ENCODE measurements at places on chromosomes 2 and 18. TPM values are rescaled to one million over a fixed set of nuclear protein-coding genes. Genes with fewer than 3 reads are reported as not detected.

DNA sequence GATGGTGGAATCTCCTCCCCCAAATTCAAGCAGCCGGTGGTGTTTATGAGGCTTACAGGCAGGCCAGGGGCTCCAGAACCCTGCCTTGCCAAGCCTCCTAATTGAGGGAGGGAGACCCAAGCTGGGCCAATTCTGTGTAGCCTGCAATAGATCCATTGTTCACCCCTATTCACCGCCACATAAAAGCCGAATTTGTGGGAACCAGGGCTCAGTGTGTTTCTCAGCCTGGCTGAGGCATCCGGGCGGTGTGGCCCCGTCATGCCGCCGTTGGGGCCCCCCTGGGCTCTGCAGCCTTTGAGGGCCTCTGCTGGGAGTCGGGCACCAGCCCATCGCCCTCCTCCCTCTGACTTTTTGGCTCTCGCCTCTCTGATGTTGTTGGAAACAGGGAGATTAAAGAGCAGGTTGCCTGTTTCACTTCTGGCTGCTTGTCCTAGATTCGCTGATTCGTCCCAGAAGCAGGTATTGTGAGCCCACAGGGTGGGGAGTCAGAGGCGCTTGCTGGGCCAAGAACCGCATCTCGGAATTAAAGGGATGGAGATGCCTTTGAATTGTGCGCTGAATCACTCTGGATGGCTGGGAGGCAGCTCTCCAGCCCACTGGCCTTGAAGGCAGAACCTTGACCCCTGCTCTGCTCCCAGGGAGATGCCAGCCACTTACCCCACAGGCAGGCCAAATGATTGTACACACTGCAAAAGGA, 14.7 kb upstream of the OTOS start:
- DNase-seq = no peak

GRCh38 chr2:109448207-109448606, 165.6 kb downstream of the SEPTIN10 start:
- DNase-seq = no peak

DNA sequence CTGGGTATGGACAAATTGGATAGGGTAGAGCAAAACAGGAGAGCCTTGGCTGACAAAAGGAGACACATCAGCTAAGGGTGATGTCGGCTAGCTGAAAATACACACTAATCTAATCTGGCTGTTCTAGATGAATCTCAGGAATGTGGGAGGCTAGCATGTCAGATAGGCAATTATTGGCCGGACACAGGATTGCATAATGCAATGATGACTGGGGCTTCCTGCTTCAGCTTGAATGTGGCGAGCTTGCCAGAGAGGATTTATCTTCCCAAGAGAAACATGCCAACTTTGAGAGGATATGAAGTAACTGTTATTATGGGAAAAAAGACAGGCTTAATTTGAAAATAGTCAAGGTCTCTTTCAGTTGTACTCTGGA, 102.4 kb downstream of the TRIB2 start:
- DNase-seq = no peak

GRCh38 chr2:164910101-164910899, 45.0 kb downstream of the SLC38A11 start:
- DNase-seq = no peak

Gene NPHP1
- polyA plus RNA-seq = 12.2 TPM

Gene GALNT3
- 14.3 TPM for polyA plus RNA-seq

Gene TAF4B
- polyA plus RNA-seq = 5.2 TPM

Measured in left renal cortex interstitium (tissue), 4 donors.